Putamen (tissue), 1 donor: ENCODE measurements at places on chromosomes 6 and 20.

- no peak for DNase-seq
These were observed 70.0 kb downstream of the MAP3K4 start for GRCh38 chr6:161061576-161061975.

DNA sequence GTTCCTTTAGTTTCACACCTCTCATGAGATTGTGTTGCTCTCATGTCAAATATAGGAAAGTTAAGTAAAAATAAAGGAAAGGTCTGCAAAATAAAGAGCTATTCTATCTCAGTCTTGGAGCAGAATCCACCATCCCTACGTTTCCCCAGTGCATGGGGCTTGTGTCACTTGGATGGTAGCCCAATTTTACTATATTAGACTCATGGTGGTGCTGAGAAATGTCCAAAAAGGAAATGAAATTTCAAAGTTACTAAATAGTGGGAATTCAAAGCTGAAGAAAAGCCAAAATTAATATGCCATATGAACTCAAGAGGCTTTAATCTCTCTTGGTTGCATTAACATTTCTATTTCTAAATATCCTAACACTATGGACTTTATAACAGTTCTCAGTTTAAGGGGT is 1283.3 kb upstream of the GJE1 start:
- no peak for DNase-seq

DNA sequence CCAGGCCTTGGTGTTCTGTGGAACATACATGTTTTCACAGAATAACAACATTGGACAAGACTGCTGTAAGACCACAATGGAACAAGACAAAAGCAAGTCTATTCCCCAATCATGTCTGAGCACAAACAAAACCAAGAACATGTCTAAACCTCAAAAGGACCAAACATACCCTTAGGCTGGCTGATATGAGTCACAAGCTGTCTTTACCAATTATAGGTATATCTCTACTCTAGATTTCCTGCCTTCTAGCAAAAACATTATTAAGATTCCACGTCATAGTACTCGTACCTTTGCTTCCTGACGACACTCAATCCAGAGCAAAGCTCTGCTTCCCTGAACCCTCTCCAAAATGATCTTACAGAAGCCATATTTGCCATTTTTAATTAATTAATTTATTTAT is 15.4 kb upstream of the L3MBTL1 start:
- no peak for DNase-seq

- DNase-seq, result no peak
These were observed 54.1 kb downstream of the CTCFL start for GRCh38 chr20:57470666-57471495.
